Suprapubic skin (tissue), 4 donors: ENCODE measurements at places on chromosomes 13 and 19. TPM values are rescaled to one million over a fixed set of nuclear protein-coding genes. Genes with fewer than 3 reads are reported as not detected.

RAVER1 gene
- total RNA-seq: 18.4 TPM

THSD1 gene
- total RNA-seq: 10.0 TPM

TTC9B gene
- not detected for total RNA-seq

AMER2 gene
- total RNA-seq: 0.13 TPM

NLRP11 gene
- total RNA-seq: not detected

APOC1 gene
- 38.6 TPM for total RNA-seq

ISYNA1 gene
- total RNA-seq: 27.6 TPM

CYP2A6 gene
- total RNA-seq: not detected

GRIK5 gene
- total RNA-seq: 2.3 TPM

OR4F17 gene
- not detected for total RNA-seq

MEIOSIN gene
- total RNA-seq: not detected

SBK3 gene
- total RNA-seq: not detected

GRCh38 chr13:94849254-94849653 lies 136.9 kb upstream of the SOX21 start:
- no peak for DNase-seq

- DNase-seq: no peak
Measured at GRCh38 chr13:32902029-32902780, 114.0 kb upstream of the KL start.

DNA sequence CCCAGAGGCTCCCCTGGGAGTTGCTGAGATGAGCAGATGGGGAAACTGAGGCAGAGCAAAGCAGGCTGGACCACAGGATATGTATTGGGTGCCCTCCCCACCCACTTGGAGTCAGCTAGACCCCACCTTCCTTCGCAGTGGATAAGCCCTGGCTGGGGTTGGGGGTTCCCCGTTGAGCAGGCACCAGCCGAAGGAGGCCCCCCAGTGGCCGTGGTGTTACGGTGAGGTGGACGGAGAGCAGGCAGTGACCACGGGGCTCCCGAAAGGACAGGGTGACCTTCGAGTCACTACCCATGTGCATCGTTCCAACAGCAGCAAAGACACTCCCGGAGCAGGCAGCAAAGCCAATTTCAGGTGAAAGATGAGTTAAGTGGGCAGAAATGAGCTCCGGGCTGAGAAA lies 62.4 kb upstream of the ADGRE5 start:
- no peak for DNase-seq

DNA sequence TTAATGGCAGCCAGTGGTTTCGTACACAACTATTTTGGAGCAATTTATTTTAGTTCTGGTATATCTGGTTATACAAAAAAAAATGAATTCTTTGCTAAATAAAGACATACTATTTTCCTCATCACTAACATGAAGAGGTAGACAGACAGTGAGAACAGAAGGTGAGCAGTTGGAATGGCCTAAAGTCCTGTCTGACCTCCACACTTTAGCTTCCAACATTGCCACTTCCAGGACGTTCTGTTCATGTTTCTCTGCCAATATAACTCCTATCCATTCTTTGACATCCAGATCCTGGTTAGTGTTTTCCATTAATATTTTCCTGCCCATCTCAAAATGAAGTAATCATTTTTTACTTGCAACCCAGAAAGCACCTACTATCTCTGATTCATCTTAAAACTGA lies 112.9 kb upstream of the FRY start:
- DNase-seq: no peak

GRCh38 chr19:45577111-45577905 lies 7.3 kb downstream of the OPA3 start:
- no peak for DNase-seq

DNA sequence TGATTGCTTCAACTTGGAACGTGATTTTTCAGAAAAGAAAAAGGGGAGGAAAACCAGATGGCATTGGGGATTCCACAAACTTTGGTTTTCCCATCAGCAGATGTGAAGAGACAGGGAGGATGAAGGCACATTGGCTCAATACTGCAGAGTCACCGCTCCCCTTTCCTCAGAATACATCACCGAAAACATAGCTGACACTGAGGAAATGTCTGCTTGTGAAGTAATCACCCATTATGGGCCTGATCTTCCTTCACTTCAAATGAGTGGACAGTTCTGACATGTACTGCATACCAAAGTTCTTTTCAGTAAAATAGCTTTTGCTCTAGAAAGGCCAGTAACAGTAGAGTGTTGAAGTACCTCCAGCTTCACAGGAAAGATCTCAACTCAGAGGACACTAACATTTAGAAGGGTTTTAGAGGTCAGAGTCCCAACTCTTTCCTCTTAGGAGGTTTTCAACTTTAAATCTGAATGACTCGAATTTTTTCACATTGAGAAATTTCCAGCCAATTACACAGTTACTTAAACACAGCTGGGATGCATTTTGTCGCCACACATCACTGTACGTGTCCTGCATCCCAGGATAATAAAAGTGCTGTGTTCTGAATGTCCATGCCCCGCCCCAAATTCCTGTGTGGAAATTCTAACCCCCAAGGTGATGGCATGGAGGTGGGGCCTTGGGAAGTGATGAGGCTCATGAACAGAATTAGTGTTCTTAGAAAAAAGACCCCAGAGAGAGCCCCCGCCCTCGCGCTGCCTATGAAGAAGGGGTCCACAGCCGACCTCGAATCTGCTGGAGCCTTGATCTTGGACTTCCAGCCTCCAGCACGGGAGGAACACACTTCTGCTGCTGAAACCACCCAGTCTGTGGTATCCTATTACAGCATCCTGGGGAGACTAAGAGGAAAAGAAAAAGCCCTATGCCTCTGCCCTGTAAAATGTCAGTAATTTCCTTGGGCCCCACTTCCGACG lies 77.7 kb downstream of the COL4A1 start:
- DNase-seq: no peak

DNA sequence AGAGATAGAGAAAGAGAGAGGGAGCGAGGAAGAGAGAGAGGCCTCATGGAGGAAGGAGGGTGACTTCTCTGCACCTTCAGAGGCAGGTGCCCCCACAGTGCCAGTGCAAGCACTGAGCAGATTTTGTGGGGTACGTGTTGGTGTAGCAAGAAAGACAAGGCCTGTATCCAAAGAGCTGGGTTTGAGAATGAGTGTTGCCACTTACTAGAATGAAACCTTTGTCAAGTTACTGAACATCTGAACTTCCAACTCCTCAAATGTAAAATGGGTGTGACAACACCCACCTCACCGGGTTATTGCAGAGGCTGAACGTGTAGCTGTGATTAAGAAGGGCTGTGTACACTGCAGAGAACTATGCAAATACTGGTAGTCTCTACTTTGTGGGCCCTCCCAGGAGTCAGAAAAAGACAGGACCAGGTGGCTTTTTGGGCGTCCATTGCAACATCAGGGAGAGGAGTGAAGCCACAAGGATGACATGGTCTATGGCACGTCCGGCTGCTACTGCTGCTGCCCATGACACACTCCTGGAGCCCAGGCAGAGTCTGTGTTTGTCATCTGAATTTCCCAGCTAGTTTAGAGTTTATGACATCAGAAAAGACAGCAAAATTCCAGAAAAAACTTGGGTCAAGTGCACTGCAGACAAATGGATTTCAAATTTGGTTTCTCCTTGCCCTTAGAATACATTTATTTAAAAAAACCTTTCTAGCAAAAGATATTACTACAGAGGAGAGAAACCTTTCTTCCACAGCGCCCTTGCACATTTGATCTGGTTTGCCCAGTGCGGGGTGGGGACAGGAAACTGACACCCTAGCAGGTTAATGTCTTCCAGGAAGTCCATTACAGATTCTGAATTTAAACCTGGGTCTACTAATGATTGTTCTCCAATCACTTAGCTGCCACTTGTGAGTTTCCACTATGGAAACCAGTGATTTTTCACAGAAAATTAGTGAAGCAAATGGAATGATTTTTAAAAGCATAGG lies 54.0 kb upstream of the ATP12A start:
- DNase-seq: no peak

- DNase-seq: no peak
Measured at GRCh38 chr13:109576331-109576813, 210.0 kb downstream of the IRS2 start.

GRCh38 chr13:38998739-38999138 lies 8.1 kb upstream of the STOML3 start:
- no peak for DNase-seq

DNA sequence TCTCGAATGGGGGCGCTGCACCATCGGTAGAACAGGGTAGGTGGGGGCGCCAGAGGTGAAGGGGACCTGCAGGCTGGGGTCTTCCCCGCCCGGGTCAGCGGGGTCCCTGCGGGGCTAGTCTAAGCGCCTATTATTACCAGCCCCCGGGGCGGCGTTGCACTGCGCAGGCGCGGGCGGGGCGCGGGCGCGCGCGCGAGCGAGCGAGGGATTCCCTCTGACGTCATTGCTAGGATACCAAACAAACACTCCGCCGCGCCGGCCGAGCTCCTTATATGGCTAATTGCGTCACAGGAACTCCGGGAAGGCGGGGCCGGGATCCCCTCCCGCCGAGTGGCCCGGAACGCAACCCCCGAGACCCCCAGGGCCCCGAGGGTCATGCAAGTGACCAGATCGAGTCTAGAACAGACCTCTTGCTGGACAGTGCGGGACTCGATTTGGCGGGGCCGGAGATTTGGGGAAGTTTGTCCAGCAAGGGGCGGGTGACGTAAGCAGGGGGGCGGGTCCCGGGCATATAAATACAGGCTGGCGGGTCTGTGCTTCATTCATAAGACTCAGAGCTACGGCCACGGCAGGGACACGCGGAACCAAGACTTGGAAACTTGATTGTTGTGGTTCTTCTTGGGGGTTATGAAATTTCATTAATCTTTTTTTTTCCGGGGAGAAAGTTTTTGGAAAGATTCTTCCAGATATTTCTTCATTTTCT lies at the start of gene FOSB:
Gene FOSB, plus strand, starts transcription at position 541 of the 703 bp plus-strand sequence. CDS start 591 bp downstream, outside the sequence.
- peak; percentile 99 for DNase-seq

DNA sequence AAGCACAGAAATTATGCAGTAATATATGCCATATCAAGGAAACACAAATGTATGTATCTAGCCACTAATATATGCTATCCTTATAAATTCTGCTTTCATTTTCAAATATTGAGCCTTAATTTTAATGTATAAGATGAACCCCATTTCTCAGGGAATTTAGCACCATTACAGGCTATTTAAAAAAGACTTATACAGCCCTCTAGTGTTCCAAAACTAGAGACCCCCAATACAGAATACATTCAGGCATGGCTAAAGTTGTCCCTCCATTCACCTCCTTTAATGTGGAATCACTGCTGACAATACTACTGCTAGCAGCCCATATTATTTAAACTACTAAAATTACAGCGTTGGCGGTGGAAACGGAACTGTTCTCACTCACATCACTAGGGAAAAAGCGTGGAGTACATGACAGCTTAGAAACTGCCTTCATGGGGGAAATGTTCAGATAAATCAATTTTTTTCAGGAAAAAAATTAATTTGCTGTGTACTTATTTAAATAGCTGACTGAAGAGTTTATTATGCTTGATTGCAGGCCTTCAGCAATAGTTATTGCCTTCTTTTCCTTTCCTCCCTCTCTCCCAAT lies 541.0 kb downstream of the PCDH9 start:
- no peak for DNase-seq

- no peak for DNase-seq
Measured at GRCh38 chr13:65985612-65986011, 1244.5 kb downstream of the PCDH9 start.

- no peak for DNase-seq
Measured at GRCh38 chr19:19448238-19448544, 42.7 kb downstream of the GATAD2A start.

GRCh38 chr19:38679839-38680238 lies 32.4 kb downstream of the ACTN4 start:
- DNase-seq: no peak

DNA sequence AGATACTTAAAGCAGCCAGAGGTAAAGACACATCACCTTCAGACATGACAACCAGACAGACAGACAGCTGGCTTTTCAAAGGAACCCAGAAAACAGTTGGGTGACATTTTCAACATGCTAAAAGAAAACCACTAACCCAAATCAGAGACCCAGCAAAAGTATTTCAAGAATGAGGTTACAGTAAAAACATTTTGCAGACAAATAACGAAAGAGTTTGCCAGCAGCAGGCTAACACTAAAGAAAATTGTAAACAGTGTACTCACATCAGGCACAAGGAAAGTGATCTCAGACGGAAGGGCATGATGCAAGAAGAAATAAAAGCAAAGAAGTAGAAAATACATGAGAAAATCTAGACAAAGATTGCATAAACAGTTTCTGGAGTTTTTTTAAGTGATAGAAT lies 46.4 kb downstream of the AP1M1 start:
- DNase-seq: no peak

GRCh38 chr13:44651209-44651608 lies 75.1 kb upstream of the TSC22D1 start:
- no peak for DNase-seq

DNA sequence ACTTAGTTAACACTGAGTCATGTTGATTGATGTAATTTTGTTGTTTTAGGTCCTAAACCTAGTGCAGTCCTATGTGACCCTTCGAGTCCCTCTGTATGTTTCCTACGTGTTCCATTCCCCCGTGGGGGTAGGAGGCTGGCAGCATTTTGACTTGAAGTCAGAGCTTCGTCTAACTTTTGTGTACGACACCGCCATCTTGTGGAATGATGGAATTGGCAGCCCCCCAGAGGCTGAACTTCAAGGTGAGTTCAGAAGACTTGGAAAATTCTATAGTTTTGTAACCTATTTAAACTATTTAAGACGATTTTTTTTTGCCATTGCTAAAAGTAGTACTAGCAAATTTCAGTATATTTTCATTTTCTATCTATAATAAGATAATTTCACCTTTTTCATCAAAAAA lies 117.9 kb downstream of the STOML3 start:
- DNase-seq: no peak

DNA sequence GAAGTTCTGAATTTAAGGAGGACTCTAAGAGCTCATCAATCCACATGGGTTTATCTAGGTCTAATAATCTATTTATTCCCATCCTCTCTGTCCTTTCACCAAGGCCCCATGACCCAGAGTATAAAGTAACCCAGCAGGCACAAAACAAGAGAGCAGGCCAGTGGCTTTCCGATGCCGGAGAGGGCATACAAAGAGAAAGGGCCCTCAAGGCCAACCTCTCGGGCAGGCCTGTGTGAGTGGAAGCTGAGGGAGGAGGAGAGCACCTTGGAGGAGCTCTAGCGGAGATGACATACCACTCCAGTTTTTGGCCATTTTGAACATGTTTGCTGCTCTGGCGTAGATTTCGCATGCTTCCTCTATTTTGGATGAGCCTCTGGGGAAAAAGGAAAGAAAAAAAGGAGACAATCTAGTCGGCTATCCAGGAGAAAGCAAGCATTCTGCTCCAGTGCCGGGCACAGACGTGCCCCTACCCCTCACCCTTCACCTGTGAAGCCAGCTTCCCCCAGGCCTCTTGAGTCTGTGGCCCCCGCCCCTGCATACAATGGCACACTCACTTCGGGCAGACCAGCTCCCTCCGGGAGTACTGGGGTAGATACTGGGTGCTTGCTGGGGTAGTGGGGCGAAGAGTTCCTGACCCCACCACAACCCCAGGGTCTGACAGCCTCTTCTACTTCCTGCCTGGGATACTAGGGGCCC lies 11.6 kb downstream of the NAPA start:
- DNase-seq: no peak

DNA sequence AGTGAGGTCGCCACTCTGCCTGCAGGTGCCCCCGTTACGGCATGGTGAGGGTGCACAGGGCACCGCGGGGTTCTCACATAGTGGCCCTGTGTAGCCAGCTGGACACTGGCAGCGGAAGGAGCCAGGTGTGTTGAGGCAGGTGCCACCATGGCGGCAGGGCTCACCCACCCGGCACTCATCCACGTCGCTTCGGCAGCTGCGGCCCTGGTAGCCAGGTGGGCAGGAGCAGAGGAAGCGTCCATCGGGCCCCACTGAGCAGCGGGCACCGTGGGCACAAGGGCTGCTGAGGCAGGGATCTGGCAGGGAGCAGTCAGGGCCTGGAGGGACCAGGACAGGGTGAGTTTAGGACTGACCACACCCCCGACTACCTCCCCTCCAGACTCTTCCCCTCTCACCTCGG lies 8.8 kb downstream of the NOTCH3 start:
- no peak for DNase-seq

GRCh38 chr19:38079926-38080380 lies 144.1 kb downstream of the DPF1 start:
- no peak for DNase-seq
